ENCODE measurements at places on chromosomes 5 and 9. TPM values are rescaled to one million over a fixed set of nuclear protein-coding genes. Genes with fewer than 3 reads are reported as not detected.

- H3K27ac ChIP-seq = no peak overlapping the region
- H3K27me3 ChIP-seq = no peaks in the 10 kb centered on the region
- H3K4me1 ChIP-seq = no peaks in the 10 kb centered on the region
- no peak for DNase-seq
- H3K4me3 ChIP-seq = no peak overlapping the region
- H3K36me3 ChIP-seq = no peaks in the 10 kb centered on the region
These were observed 157.2 kb upstream of the COX7C start for GRCh38 chr5:86460519-86460918.

- H3K27ac ChIP-seq = no peak overlapping the region
- H3K27me3 ChIP-seq = no peaks in the 10 kb centered on the region
- H3K36me3 ChIP-seq = no peaks in the 10 kb centered on the region
- DNase-seq = no peak
- H3K4me1 ChIP-seq = no peaks in the 10 kb centered on the region
These were observed 21.9 kb downstream of the ABITRAM start for GRCh38 chr9:108956022-108956630.

DNA sequence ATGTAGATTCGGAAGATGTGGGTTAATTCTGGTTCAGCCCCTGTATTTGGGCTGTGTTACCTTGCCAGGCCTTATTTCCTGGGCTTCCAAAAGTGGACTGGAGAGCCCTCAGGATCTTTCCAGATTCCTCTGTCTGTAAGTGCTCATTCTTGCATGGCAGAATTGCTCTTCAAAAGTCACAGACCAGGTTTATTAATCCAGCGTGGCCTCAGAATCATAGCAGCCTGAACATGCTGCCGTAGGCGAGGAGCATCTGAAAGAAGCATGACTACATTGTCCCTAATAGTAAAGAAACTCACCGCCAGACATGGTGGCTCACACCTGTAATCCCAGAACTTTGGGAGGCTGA lies 307.8 kb downstream of the GADD45G start:
- DNase-seq = no peak
- H3K4me1 ChIP-seq = no peaks in the 10 kb centered on the region

DNA sequence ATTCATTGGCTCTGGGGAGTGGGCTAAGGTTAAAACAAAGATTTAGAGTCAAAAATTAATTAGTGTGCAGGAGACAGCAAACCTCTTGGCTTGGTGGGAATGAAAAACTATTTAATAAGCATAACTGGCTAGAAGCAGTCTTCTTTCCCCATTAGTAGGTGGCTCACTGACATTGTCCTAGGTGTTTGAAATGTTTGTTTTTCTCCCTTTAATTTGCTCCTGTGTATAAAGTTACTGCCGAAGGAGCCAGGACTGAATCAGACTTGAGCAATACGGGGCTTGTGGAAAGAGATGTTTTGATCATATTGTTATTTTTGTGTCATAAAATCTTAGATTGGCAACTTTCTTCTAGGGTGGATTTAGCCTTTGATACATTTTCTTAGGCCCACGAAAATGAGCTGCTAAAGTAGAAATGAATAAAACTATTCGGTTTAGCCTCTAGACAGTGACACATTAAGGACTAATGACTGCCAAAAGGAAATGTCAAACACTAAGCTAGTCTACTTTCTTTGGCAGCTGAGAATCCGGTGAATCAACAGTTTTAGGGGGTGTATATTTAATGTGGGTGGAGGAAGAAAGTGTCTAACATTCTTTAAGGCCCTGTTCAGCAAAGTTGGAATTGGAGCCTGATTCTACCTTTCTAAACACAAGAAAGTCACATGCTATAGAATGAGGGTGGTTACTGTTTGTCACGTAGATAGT lies 30.2 kb downstream of the LRRTM2 start:
- H3K4me3 ChIP-seq = no peak overlapping the region
- H3K4me1 ChIP-seq = peaks cover 10% of the 10 kb centered on the region
- peaks cover 1% of the 10 kb centered on the region for H3K27me3 ChIP-seq
- no peaks in the 10 kb centered on the region for H3K36me3 ChIP-seq
- H3K27ac ChIP-seq = no peak overlapping the region

GRCh38 chr5:32791536-32792243 lies 80.6 kb downstream of the NPR3 start:
- no peak overlapping the region for H3K27ac ChIP-seq
- DNase-seq = no peak
- peaks cover 3% of the 10 kb centered on the region for H3K27me3 ChIP-seq

GRCh38 chr9:89946741-89947140 lies 341.9 kb downstream of the GADD45G start:
- no peaks in the 10 kb centered on the region for H3K4me1 ChIP-seq
- DNase-seq = no peak
- H3K4me3 ChIP-seq = no peak overlapping the region
- peaks cover 13% of the 10 kb centered on the region for H3K27me3 ChIP-seq
- H3K27ac ChIP-seq = no peak overlapping the region

- DNase-seq = no peak
- H3K27me3 ChIP-seq = peaks cover 14% of the 10 kb centered on the region
- H3K4me3 ChIP-seq = no peak overlapping the region
- H3K27ac ChIP-seq = no peak overlapping the region
- no peaks in the 10 kb centered on the region for H3K4me1 ChIP-seq
- H3K36me3 ChIP-seq = no peaks in the 10 kb centered on the region
These were observed 60.5 kb upstream of the ENTREP1 start for GRCh38 chr9:69264526-69264925.

DNA sequence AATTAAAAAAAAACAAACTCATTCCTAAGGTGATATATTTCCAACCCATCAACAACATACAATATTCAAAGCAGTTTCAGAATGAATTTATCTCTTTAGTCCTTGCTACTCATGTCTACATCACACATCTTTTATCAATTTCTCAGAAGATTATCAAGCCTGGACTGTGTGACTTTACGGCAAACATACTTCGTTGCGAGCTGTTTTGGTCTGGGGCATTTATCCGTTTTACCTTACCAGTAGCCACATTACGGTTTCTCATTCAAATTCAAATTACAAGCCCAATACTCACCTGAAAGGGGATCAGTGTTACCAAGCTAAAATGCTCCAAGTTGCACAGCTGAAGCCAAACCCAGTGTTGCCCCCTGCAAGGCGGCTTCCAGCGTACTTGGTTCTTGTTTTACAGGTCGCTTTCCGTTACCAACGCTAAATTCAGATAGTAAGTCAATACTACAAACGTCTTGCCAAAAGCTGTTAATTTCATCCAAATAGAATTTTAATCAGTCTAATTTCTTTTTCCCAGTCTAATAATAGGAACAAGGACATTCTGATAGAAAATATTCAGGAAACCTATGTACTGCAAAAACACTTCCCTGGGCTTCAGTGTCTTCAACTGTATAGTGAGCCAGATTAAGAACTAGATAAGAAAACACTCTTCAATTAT lies 1.8 kb downstream of the HNRNPH1 start:
- H3K4me3 ChIP-seq = peak overlapping the region; percentile 88
- H3K4me1 ChIP-seq = peaks cover 52% of the 10 kb centered on the region
- DNase-seq = no peak
- peaks cover 60% of the 10 kb centered on the region for H3K36me3 ChIP-seq
- H3K27me3 ChIP-seq = no peaks in the 10 kb centered on the region

DNA sequence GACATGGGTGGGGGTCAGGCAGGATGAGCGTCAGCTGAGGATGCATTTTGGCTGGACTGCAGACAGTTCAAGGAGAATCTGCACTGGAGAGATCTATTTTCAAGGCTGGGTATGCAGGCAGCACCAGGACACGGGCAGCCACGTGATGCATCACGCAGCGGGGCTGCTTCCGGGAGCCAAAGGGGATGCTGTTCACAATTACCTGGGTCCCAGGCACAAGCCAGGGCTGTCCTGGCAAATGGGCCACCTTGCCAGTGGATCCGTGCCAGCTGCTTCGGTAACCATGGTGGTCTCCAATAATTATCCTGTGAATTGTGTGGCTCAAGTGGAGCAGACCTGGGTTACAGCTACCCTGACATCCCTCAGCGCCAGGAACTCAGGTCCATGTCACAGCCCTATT lies 17.5 kb downstream of the DBH start:
- H3K4me3 ChIP-seq = no peak overlapping the region
- no peak for DNase-seq
- H3K4me1 ChIP-seq = peaks cover 6% of the 10 kb centered on the region
- peaks cover 32% of the 10 kb centered on the region for H3K27me3 ChIP-seq
- no peak overlapping the region for H3K27ac ChIP-seq

GRCh38 chr9:87714819-87715218 lies 11.1 kb upstream of the CTSL start:
- peaks cover 2% of the 10 kb centered on the region for H3K36me3 ChIP-seq
- no peak overlapping the region for H3K4me3 ChIP-seq
- DNase-seq = no peak
- H3K27ac ChIP-seq = no peak overlapping the region
- peaks cover 40% of the 10 kb centered on the region for H3K4me1 ChIP-seq

DNA sequence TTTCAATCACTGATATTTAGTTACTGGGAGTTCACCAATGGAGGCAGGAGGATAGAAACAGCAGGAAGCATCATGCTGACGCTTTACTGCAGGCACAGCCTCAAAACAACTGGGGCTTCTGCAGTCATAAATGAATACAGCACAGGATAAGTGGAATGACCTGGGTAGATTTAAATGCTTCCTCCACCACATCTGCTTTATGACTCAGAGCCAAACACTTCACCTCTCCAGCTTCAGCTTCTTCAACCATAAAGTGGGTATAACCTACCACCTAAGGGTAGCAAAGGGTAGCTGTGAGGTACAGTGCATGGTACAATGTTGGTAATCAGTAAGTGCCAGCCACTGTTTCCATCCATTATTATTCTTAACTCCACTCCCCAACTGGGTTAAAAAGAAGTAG lies 28.4 kb downstream of the RASEF start:
- no peak overlapping the region for H3K4me3 ChIP-seq
- no peaks in the 10 kb centered on the region for H3K4me1 ChIP-seq
- H3K27ac ChIP-seq = no peak overlapping the region
- peaks cover 2% of the 10 kb centered on the region for H3K27me3 ChIP-seq
- no peaks in the 10 kb centered on the region for H3K36me3 ChIP-seq

GRCh38 chr5:115713408-115713807 lies 87.6 kb upstream of the TMED7 start:
- no peak overlapping the region for H3K27ac ChIP-seq
- no peaks in the 10 kb centered on the region for H3K36me3 ChIP-seq

DNA sequence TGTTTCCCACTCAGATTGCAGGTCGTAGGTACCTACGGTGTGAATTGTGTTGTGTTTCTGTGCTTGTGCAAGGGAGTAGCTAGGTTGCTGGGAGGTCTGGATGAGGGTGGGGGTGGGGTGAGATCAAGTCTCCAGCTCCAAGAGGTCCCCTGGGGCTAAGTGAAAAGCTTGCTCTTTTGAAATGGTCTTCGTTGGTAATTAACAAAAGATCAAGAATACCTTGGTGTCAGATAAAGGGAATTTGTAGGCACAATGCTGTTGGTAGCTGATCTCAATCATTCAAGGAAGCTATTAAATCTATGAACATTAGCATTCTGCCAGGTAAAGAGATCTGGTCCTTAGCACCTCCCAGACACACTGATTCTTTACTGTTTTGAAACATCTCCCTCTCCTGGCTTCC lies 928 bp upstream of the PCDHGC4 start:
- no peaks in the 10 kb centered on the region for H3K4me1 ChIP-seq
- no peak for DNase-seq
- no peak overlapping the region for H3K27ac ChIP-seq
- H3K36me3 ChIP-seq = no peaks in the 10 kb centered on the region
- H3K27me3 ChIP-seq = peaks cover 73% of the 10 kb centered on the region

- H3K27me3 ChIP-seq = no peaks in the 10 kb centered on the region
- H3K27ac ChIP-seq = no peak overlapping the region
- DNase-seq = no peak
- H3K4me3 ChIP-seq = no peak overlapping the region
- peaks cover 15% of the 10 kb centered on the region for H3K4me1 ChIP-seq
- H3K36me3 ChIP-seq = no peaks in the 10 kb centered on the region
These were observed 66.6 kb downstream of the ANGPTL2 start for GRCh38 chr9:127055745-127056402.

DNA sequence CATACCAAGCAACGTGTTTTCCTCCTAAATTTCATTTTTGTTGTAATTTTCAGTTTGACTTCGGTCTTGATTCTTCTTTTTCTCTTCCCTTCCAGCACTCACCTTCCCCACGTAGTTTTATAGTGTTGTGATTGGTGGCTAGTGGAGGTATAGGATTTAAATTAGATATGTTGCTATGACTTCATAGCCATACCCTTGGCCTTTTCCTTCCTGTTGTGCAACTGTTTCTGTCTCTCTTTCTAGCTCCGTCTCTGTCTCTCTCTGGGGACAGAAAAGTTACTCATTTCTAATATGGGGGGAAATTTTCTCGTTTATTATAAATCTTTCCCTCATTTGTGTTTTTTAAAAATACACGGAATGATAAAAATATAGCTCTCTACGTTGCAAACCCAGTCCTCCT lies 20.6 kb upstream of the C5orf24 start:
- H3K4me3 ChIP-seq = no peak overlapping the region
- H3K4me1 ChIP-seq = peaks cover 2% of the 10 kb centered on the region
- H3K27me3 ChIP-seq = no peaks in the 10 kb centered on the region
- peaks cover 20% of the 10 kb centered on the region for H3K36me3 ChIP-seq
- no peak for DNase-seq

DNA sequence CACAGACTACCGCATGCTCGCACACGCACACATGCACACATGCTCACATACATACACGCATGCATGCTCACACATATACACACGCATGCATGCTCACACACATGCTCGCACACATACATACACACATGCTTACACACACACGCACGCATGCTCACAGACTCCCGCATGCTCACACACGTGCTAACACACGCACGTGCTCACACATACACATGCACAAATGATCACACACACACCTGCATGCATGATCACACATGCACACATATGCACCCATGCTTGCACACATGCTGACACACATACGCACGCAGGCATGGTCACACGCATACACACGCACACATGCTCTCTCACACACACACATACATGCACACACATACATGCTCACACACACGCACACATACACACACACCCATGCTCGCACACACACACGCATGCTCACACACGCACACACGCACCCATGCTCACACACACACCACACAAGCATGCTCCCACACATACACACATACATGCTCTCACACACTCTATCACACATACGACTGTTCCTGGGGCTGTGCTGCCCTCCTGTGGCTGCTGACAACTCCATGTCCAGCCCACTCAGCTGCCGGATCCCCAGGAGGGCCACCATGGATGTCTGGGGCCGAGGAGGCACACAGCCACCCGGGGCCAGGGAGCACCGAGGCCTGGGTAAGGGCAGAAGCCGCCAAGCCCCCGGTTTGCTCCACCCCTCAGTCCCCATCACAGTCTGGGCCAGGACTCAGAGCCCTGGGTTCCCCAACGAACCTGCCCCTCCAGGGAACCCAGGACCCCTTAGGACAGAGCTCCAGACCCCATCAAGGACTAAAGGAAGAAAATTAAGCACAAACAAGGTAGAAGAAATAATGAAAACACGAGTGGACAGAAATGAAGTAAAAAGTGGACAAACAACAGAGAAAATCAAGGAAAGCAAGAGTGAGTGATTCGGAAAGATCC lies 31.4 kb upstream of the EGFL7 start:
- no peak overlapping the region for H3K27ac ChIP-seq
- peaks cover 3% of the 10 kb centered on the region for H3K27me3 ChIP-seq
- H3K4me3 ChIP-seq = no peak overlapping the region

- peaks cover 59% of the 10 kb centered on the region for H3K4me1 ChIP-seq
- H3K4me3 ChIP-seq = peak overlapping the region; percentile 80
- no peaks in the 10 kb centered on the region for H3K36me3 ChIP-seq
These were observed 247.7 kb upstream of the ANKRD55 start for GRCh38 chr5:56480705-56481427.

The MAP1B gene
- 0.06 TPM for total RNA-seq

The PBX3 gene
- 21.5 TPM for total RNA-seq

The TMEM252 gene
- total RNA-seq = not detected

The TTC23L gene
- not detected for total RNA-seq

The PLCXD3 gene
- total RNA-seq = not detected

The NDST1 gene
- total RNA-seq = 0.71 TPM

The GAS1 gene
- total RNA-seq = 0.54 TPM

The SEPTIN8 gene
- total RNA-seq = 20.5 TPM

The FAM174A gene
- 3.2 TPM for total RNA-seq

Data from activated CD4-positive, alpha-beta T cell treated with anti-CD3 and anti-CD28 coated beads, Interleukin-2, amount 10 ng/mL, durations not matched to agents 7 days and 5 days (primary cell).